ENCODE measurements at places on chromosomes 2 and 18.

- no peak for DNase-seq
Observed at GRCh38 chr2:57864926-57865325, 181.7 kb upstream of the VRK2 start.

DNA sequence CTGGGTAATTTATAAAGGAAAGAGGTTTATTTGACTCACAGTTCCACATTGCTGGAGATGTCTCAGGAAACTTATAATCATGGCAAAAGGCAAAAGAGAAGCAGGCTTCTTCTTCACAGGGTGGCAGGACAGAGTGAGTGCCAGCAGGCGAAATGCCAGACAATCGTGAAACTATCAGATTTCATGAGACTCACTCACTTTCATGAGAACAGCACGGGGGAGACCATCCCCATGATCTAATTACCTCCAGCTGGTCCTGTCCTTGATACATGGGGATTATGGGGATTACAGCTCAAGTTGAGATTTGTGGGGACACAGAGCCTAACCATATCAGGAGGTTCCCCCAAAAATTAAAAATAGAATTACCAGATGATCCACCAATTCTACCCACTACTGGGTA lies 675.5 kb upstream of the SLC8A1 start:
- DNase-seq: no peak

DNA sequence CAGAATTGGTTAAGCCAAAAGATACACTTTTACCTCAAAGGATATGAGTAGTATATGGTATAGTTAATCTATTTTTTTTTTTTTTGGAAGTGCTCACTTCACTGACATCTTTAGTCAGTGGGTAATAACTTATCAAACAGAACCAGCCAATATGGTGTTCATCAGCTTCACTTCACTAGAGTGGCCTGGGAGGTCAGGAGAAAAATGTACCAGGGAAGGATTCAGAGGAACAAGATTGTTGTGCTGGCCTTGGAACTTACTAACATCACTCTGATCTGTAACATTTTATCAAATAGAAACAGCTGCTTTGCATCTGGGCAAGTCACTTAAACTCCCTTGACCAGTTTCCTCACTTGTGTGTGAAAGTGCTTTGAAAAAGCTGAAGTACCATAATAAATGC lies 962.7 kb downstream of the BCL11A start:
- DNase-seq: no peak

- no peak for DNase-seq
Observed at GRCh38 chr2:229033816-229034215, 237.3 kb downstream of the PID1 start.

DNA sequence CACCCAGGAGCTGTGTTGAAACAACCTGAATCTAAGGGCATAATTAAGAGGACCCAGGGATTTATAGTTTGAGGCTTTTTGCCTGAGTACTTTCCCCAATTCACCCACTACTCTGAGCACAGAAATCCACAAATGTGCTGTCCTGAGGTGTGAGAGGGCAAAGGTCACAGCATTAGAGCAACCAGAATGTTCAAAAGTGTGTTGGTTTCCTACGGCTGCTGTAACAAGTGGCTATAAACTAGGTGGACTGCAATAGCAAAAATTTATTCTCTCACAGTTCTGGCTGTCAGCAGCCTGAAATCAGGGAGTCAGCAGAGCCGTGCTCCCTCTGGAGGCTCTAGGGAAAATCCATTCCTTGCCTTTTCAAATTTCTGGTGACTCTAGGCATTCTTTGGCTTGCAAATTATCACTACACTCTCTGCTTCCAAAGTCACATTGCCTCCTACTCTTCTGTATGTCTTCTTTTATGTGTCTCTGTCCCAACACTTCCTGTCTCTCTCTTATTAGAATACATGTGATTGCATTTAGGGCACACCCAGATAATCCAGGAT lies 91.4 kb upstream of the TACR1 start:
- DNase-seq: no peak

GRCh38 chr18:70293166-70293565 lies 4.3 kb downstream of the SOCS6 start:
- DNase-seq: no peak
